ENCODE measurements at places on chromosomes 1 and 21. TPM values are rescaled to one million over a fixed set of nuclear protein-coding genes. Genes with fewer than 3 reads are reported as not detected.

DNA sequence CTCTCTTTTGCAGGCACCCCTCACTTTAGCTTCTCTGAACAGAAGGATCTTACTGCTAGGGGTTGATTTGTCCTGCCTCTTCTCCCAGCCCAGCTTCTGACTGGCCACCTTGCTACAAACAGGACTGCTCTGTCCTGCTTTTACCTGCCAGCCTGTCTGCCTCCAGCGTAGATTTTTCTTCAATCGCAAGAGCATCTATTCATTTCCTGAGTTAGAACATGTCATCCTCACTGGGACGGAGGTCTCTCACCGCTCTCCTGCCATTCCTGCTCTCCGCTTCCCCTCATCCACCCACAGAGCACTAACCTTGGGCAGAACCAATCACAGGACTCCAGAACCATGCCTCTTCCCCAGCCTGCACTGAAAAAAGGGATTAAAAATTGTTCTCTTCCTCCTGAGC lies 3.5 kb upstream of the ATP1B1 start:
- no peak for DNase-seq

GRCh38 chr21:27813344-27813743 lies 846.5 kb upstream of the ADAMTS5 start:
- no peak for DNase-seq

Gene PGLYRP4
- not detected for total RNA-seq

Gene GON4L
- total RNA-seq = 14.9 TPM

DNA sequence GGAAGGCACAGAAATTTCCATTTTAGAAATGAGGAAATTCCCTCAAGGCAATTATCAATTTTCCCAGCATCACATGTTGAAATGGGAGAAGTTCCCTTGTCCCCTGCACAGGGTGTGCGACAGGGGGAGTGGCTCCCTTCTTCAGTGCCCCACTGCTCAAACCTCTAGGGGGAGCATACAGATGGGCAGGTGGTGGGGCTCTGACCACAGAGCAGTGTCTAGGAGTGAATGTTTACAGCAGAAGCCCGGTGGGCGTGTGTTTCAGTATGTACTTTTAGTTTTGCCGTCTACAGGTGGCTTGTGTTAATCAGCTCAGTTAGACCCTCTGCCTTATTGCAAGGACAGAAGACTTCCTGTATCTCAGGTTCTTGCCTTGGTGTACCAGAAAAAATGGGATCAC lies 493.7 kb upstream of the PLXNA2 start:
- no peak for DNase-seq

Gene HCRTR1
- total RNA-seq = not detected

Gene LEMD1
- not detected for total RNA-seq

DNA sequence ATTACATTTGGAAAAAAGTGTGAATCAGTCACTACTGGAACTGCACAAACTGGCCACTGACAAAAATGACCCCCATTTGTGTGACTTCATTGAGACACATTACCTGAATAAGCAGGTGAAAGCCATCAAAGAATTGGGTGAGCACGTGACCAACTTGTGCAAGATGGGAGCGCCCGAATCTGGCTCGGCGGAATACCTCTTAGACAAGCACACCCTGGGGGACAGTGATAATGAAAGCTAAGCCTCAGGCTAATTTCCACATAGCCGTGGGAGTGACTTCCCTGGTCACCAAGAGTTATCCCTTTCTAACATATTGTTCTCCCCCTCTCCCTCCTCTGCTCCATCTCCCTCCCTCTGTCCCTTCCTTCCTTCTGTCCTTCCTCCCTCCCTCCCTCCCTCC lies 47.7 kb upstream of the RHOU start:
- no peak for DNase-seq

GRCh38 chr1:92476071-92476631 lies 10.6 kb downstream of the GFI1 start:
- no peak for DNase-seq

DNA sequence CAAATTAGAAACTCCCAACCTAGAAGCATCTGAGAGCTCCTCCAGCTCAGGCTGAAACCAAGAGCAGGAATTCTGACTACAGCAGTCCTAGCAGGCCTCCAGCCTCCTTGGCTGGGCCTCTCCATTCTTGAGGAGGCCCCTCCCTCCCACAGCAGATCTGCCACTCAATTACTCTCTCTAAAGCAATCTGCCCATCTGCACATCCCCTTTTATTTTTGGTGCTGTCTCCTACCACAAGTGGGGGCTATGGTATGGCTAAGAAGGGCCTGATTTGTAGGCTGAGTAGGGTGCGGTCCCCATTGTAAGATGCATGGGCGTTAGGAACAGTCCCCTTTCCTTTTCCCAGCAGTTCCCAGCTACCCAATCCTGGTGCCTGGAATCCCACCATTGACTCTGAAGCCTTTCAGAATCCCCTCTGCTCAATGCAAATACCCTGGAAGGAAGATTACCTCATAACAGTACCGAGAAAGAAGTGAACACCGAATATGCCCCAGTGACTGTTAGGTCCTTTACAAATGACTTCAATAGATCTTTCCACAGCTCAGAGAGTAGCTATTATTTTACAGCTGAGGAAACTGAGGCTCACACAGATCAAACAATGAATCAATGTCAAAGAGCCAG lies 11.6 kb upstream of the TTC39A start:
- DNase-seq = no peak

- peak; percentile 70 for DNase-seq
Measured at GRCh38 chr1:98323906-98324358, 337.6 kb upstream of the SNX7 start.

GRCh38 chr1:31769720-31770390 lies 5.7 kb upstream of the ADGRB2 start:
- DNase-seq = no peak

DNA sequence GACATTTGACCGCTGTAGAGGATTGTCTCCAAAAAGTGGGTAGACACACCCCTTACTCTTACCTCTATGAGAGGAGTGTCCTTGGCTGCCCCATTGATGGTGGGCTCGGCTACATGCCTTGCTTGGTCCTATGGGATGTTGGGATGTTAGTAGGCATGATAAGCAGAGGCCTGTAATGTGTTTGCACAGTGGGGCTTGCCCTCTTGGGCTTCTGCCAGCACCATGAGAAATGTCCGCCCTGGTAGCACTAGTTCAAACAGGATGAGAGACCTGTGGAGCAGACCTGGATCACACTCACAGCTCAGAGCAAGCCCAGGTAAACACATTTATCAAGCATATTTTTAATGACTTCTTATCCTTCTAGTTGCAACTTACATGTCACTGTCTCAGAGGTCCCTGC lies 54.2 kb downstream of the SH3GLB1 start:
- DNase-seq = no peak

- DNase-seq = no peak
Measured at GRCh38 chr1:50796272-50796671, 163.8 kb downstream of the FAF1 start.

DNA sequence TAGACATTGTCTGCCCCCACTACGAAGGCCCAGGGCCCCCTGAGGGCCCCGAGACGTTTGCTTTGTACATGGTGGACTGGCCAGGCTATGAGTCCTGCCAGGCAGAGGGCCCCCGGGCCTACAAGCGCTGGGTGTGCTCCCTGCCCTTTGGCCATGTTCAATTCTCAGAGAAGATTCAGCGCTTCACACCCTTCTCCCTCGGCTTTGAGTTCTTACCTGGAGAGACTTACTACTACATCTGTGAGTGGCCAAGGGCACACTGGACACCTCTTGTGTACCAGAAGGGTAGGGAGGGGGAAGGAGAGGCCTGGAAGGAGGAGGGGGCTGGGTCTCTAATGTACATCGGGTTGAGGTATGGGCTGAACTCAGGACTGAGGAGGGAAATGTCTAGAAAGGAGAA lies 3.2 kb downstream of the EFNA4 start:
- DNase-seq = no peak

- DNase-seq = no peak
Measured at GRCh38 chr1:65606426-65606825, 186.0 kb downstream of the LEPR start.

Gene NPL
- total RNA-seq = 3.4 TPM

Gene ADCY10
- total RNA-seq = 0.35 TPM

GRCh38 chr1:160610569-160611242 lies 31.4 kb upstream of the CD84 start:
- DNase-seq = no peak

DNA sequence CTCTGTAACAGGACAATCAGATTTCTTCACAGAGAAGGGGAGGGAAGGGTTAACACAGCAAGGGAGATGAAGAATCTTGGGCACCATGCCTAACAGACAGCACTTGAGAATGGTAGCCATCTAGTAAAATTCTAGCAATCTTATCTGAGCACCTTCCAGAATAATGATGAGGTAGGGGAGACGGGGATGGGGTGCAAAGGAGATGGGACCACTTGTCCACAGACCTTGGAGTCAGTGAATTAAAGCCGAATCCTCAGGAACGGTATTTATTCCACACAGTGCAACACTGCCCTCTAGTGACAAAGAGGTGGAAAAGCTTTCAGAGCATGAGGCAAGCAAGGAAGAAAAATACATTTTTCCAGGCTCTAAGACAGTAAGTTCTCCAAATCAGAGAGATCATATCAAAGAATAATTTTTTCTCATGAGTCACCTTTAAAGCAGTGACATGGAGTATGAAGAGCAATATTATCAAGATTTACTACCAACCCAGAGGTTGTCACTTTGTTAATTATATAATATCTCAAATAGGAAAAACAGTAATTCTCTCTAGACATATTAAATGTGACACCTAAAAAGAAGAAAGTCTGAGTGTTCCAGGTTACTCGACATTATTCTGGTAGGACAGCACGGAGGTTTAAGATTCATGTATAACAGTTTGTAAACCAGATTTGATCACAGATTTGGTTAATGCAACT lies 43.3 kb upstream of the LPAR3 start:
- DNase-seq = no peak

GRCh38 chr1:9343269-9343668 lies 50.6 kb downstream of the SPSB1 start:
- no peak for DNase-seq

- no peak for DNase-seq
Measured at GRCh38 chr1:6547301-6547700, 7.0 kb downstream of the NOL9 start.

DNA sequence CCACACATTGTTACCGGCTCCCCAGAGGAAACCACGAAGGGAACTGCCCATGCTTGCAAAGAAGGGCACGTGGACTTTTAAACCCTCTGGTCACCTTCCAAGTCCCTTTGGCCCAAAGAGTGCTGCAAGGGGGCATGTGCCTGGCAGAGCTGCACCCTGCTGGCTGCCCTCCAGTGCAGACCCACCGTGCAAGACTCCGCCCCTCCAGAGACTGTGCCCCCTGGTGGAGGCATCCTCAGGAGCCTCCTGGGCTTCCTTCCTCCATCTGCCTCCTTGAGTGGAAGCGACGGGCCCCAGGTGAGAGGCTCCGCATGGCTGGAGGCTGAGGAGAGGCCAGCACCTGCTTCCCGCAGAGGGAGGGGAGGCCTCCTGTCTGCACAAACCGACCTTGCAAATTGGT lies 100.6 kb downstream of the CRYAA start:
- no peak for DNase-seq
